ENCODE measurements at places on chromosomes 12 and 14.

DNA sequence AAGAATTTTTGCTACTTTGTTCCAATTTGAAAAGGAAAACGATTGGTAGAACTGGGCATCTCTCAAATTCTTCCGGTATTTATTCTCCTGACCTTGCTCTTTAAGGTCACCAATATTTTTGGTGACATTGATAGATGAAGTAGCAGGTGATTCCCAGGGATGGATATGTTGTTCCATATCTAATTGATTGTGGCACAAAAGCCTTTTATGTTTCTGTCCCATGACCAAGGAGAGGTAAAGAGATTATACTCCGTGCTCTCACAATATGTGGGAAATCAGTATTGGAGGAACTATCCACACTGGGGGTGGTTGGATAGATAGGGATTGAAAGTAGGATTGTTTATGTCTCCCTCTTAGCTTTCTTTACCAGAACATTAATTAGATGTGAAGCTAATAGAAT, 61.7 kb upstream of the LRIG3 start:
- DNase-seq: no peak

DNA sequence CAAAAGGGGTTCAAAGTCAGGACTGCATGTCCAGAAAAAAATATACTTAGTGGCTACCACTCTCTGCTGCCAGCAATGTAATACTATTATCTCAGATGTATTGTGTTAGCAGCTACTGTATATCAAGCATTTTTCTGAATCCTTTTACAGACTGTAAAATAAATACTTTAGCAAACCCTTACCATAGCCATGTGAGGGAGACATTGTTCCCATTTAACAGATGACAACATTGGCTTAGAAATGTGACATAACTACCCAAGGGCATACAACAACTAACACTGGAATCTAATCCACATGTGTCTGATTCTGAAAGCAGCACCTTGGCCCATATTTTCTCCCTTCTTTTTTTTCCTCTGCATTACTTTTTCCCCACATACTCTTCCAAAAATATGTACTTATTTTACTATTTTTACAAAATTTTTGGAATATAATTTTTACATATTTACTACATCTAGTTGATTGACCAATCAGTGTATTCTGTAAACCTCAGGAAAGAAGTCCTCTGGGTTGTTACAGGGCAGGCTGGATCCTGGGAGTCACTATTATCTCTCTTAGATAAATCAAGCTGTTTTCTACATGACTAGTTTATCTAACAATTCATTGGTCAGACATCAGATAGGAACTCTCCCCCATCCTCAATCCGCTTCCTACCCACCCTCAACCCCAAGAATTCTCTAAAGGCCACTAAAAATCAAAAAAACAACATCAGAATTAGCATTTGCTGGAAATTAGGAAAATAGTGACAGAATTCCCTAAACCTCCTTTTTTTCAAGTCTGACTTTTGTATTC, 154.1 kb downstream of the BTG1 start:
- no peak for DNase-seq

DNA sequence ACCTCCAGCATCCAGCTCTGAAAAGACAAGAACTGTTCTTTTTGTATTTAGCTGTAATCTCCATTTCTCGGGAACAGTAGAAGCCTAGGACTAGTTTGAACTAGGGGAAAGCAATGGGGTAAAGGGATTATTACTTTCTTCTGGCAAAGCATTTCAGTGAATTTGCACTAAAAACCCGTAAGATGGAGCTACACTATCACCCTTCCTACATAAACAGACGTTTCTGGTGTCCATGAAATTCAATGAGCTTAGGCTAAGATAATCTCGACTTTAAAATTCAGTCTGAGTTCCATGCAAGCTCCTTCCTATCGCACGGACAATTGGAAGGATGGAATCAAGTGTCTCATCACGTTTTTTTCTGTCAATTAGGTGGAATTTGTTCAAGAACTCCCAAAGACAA, 24.0 kb downstream of the ACSM4 start:
- no peak for DNase-seq

DNA sequence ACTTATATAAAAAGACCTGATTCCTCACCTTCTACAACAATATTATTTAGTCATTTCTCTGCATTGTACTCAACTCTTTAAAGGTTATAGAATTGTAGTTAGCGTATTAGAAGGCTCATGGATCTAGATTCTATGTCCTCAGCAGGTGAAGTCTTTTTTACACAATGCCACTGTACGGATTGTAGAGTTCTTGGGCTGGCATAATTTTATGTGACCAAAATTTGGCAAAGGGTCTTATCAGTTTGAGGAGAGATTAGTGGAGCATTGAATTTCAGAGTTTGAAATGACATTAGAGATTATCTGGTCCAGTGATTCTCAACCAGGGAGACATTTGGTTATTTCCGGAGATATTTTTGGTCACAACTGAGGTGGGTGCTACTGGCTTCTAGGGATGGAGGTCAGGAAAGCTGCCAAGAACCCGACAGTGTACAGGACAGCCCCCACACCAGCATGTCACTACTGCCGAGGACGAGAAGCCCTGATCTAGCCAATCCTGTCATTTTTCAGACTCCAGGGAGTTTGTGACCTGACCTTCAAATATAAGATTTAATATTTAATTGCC, 63.9 kb downstream of the BICD1 start:
- DNase-seq: no peak

All from stimulated activated CD8-positive, alpha-beta memory T cell treated with anti-CD3 and anti-CD28 coated beads, Interleukin-7, amount 100 ng/mL, for 4 hours (primary cell).